GM18507 (cell line): ENCODE measurements at places on chromosomes 3 and 15.

- DNase-seq = no peak
These were observed 100.0 kb upstream of the IGF1R start for GRCh38 chr15:98548139-98548971.

- DNase-seq = no peak
These were observed 40.8 kb downstream of the TM4SF18 start for GRCh38 chr3:149292666-149293065.

DNA sequence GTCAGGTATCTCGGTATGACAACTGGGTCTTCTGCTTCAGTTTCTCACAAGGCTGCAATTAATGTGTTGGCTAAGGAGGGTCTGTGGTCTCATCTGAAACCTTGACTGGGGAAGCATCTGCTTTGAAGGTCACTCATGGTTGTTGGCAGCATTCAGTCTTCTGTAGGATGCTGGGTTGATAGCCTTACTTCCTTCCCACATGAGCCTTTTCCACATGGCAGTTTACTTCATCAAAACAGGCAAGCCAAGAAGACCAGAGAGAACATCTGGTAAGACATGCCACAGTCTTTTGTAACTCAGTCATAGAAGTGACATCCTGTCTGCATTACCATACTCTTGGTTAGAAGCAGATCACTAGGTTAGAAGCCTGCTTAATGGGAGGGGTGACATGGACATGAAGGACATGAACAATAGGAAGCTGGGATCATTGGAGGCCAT is 49.5 kb downstream of the CMC1 start:
- DNase-seq = no peak

GRCh38 chr3:20776692-20777091 is 590.7 kb upstream of the SGO1 start:
- no peak for DNase-seq

GRCh38 chr3:41198046-41198445 is 1.3 kb upstream of the CTNNB1 start:
- DNase-seq = no peak

- DNase-seq = no peak
These were observed 17.7 kb downstream of the KLF15 start for GRCh38 chr3:126339466-126339865.

- DNase-seq = no peak
These were observed 84.0 kb downstream of the FILIP1L start for GRCh38 chr3:100030346-100030745.

DNA sequence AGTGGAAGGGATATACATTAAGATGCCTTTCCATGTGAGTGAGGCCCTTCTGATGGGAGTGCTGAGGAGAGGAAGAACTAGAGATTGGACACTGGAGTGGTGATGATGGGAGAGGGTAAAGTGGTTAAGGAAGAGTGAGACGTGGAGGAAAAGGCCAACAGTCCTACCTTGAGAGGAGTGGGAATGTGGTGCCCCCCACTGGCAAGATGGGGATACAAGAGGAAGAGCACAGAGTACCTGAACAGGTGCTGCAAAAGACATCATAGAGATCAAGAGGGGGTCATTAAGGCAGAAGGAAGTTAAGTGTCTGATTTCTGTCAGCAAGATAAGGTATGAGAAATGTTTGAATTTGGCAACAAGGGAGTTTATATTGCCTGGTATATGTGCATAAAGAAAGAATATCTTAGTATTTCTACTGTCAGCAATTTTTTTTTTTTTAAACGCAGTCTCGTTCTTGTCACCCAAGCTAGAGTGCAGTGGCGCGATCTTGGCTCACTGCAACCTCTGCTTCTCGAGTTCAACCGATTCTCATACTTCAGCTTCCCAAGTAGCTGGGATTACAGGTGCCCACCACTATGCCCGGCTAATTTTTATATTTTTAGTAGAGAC is 34.0 kb downstream of the ARIH2 start:
- DNase-seq = no peak

DNA sequence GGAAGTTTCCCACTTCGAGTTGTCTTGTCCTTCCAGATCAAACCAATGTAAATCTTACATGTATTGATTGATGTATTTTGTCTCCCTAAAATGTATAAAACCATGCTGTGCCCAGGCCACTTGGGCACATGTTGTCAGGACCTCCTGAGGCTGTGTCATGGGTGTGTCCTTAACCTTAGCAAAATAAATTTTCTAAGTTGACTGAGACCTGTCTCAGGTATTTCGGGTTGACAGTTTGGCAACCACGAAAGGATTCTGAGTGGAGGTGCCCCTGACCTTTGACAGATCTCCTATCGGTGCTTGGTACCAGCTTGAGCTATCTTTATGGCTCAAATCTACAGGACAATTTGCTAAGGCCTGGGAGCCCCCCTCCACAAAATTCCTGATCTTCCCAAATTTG is 1.7 kb upstream of the POC1A start:
- no peak for DNase-seq

GRCh38 chr3:156761713-156762451 is 64.3 kb upstream of the LEKR1 start:
- no peak for DNase-seq
